ENCODE measurements at places on chromosomes 7 and 10.

GRCh38 chr7:141220263-141220880 lies 146.5 kb downstream of the TMEM178B start:
- DNase-seq, result no peak

GRCh38 chr7:6026011-6026819 lies 5.0 kb upstream of the ANKRD61 start:
- peak; percentile 67 for DNase-seq

GRCh38 chr7:51062222-51062987 lies 254.2 kb downstream of the COBL start:
- no peak for DNase-seq

GRCh38 chr7:122273117-122273516 lies 31.4 kb downstream of the FEZF1 start:
- no peak for DNase-seq

GRCh38 chr7:106048706-106049020 lies 63.4 kb downstream of the SYPL1 start:
- no peak for DNase-seq

GRCh38 chr7:99733448-99733847 lies 1.5 kb downstream of the CYP3A7 start:
- no peak for DNase-seq

GRCh38 chr7:28136420-28136819 lies 44.2 kb downstream of the JAZF1 start:
- no peak for DNase-seq

GRCh38 chr7:155489158-155489840 lies 31.4 kb downstream of the EN2 start:
- DNase-seq, result no peak

GRCh38 chr10:118742032-118742431 lies 12.7 kb downstream of the CACUL1 start:
- DNase-seq, result no peak

GRCh38 chr7:31398815-31399214 lies 58.3 kb upstream of the NEUROD6 start:
- DNase-seq, result no peak

GRCh38 chr7:133794479-133794878 lies 332.7 kb upstream of the LRGUK start:
- DNase-seq, result no peak

- DNase-seq, result no peak
These were observed 428.4 kb upstream of the KLF6 start for GRCh38 chr10:4213441-4213840.

DNA sequence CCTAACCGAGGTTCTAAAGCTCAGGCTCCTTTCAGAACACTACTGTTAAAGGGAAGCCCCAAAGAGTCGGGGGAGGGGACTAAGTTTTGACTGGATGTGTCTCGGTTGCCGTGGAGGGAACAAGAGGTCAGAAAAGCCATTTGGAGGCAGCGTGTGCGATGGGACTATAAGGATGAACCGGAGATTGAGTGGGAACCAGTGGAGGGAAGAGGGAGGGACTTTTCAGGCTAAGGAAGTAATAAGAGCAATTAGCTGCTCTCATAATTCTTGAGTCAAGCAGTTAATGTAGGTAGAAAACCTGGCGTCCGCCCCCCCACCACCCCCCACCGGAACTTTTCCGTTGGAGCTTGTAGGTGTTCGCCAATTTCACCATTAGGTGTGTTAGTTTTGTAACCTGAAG lies 491 bp upstream of the AKAP9 start:
- no peak for DNase-seq

DNA sequence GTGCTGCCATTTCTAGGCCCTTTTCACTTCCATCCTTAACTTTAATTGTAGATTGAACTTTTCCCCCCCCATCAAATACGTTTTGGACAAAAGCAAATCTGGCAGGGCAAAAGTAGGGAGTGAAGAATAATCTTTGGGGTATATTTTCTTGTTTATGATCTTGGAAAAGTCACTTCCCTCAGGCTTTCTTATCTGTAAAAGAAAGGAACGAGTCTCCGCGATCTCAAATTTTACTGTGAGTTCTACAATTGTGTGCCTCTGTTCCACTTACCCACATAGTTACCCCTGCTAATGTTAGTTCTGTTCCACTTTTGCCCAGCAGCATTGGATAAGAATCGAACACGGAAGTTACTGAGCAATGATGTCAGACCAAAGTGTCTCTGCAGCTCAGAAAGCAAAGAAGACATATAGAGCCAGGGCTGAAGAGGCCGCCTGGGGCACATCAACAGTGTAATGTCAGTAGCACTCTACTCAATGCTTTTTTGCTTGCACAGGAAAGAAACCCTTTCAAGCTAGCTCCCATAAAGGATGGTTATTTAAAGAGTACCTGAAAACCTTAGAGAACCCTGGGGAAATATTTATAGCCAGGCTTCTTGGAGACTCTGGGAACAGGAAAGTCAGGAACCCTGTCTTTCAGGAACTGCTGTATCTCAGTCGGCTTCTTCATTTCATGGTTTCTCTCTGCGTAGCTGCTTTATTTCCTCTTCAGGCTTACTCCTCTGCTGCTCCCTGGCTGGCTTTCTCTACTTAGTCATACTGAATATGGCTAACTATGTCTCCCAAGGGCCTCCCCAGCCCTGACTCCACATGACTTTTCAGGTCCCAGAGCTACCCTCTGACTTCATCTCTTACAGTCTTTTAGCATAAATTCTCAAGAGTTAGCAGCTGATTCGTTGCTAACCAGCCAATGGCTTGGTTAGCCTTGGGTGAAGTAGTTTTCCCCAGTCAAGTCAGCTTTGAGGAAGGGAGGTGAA lies 123.7 kb upstream of the FAM3C start:
- DNase-seq, result no peak

GRCh38 chr7:82080254-82080927 lies 310.5 kb upstream of the HGF start:
- no peak for DNase-seq

- no peak for DNase-seq
These were observed 32.9 kb downstream of the GPER1 start for GRCh38 chr7:1120791-1121190.

DNA sequence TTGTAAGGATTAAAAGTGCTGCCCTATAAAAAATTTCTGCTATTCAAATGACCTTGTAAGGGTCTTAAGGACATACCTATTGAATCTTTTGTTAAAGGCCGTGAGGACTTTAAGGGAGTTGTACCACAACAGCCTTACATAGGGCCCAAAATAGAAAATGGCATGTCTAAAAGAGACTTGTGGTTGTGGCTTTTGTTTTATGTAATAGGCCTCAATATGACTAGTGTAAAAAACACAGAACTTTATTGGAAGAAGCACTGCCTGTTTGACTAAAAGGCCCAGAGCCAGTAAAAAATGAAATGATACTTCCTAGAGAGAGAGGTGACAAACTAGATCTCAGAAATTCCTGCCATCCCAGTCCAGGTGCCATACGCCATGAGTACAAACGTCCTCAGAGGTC lies 286.6 kb downstream of the SEMA3D start:
- no peak for DNase-seq

DNA sequence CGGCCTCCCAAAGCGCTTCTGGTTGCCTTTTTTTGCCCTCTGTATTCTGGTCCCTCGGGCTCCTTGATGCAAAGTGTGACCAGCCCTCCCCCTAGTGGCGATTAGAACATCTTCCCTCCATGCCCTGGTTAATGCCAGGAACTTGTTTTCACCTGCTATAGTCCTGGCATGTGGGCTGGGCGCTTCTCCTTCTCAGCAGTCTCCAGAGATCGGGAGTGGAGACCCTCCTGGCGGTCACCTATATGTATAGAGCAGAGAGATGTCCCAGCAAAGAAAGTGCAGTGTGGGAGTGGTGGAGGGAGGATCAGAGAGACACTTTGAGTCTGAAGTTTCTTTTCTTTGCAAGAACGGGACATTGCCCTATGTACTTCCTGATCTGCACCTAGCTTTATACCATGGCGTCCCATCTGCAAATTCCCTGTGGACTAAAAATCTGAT lies 264.1 kb downstream of the OTUD1 start:
- peak; percentile 26 for DNase-seq

DNA sequence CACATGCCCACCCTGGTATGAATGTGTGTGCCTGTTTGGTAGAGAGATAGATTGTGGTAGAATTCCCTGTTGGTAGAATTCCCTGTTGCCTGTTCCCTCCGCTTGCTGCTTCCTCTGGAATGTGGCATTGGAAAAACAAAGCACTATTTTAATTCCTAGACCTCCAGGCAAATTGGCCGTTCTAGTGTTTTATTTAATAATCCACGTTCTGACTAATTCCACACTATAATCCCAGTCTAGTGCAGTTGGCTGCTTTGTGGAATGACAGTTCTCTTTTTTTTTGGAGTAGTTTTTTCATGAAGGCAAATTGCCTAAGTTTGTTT lies 2.0 kb downstream of the HECW1 start:
- no peak for DNase-seq

GRCh38 chr10:93813507-93814465 lies 56.0 kb downstream of the LGI1 start:
- peak; percentile 6 for DNase-seq

GRCh38 chr7:129295015-129295423 lies 70.2 kb downstream of the AHCYL2 start:
- DNase-seq, result no peak

GRCh38 chr10:104777086-104777799 lies 136.2 kb downstream of the SORCS3 start:
- DNase-seq, result no peak

- no peak for DNase-seq
These were observed 166.9 kb upstream of the SLC13A1 start for GRCh38 chr7:123366626-123367025.

GRCh38 chr10:8302565-8302964 lies 248.1 kb downstream of the GATA3 start:
- DNase-seq, result no peak

DNA sequence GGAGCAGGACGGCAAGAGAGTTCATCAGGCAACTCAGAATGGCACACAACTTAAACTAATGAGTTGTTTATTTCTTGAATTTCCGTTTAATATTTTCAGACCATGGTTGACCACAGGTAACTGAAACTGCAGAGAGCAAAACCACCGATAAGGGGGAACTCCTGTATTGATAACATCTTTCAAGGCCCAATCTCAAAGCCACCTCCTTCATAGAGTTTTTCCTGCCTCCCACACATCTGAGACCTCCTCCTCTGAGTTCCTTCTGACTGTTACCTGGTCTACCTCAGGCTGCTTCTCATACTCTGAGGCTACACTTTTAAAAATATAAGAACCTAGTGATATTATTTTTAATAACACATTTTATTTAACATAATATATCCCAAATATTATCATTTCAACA lies 341.5 kb upstream of the NPVF start:
- no peak for DNase-seq

- no peak for DNase-seq
These were observed 93.4 kb downstream of the RNF216 start for GRCh38 chr7:5687936-5688630.

GRCh38 chr10:55374917-55375316 lies 573.9 kb upstream of the PCDH15 start:
- DNase-seq, result no peak

- no peak for DNase-seq
These were observed 153.9 kb downstream of the CDH23 start for GRCh38 chr10:71550628-71551027.

GRCh38 chr7:15972862-15973275 lies 286.4 kb upstream of the MEOX2 start:
- DNase-seq, result no peak

- DNase-seq, result no peak
These were observed 329.8 kb downstream of the ADK start for GRCh38 chr10:74480778-74481177.

- DNase-seq, result no peak
These were observed 54.9 kb downstream of the FAM241B start for GRCh38 chr10:69684981-69685353.

DNA sequence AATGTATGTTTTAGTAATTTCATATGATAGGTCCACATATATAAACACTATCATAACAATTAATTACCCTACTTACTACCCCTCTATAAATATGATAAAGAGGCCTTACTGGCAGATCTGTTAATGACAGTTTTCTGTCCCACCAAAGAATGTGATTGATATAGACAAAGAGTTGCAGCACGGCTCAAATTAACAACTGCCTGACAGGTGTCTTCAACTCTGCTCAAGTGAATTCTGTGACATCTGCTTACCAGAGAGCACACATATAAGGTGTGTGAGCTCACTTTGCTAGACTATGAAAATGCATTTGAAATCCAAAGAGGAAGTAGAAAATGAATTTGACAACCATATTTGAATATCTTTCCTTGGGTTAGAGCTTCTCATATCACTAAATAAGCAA lies 36.6 kb downstream of the CACNA2D1 start:
- no peak for DNase-seq

DNA sequence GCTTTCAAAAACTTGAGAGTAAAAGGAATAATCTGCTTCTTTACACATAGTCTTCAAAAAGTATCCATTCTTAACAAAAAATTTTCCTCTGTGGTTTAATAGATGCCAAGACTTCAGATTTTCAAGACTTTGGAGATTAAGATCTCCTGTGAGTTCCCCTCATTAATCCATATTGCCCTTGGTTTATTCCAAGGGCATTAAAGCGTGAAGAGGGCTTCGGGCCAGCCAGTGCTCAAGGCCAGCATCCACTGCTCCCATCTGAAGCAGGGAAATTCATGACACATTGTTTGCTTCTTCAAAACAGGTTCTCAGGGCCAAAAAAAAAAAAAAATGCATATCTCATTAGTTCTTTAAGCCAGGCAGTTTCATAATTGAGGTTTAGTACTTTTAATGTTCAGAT lies 137.3 kb upstream of the RHOBTB1 start:
- no peak for DNase-seq

- no peak for DNase-seq
These were observed 96.2 kb downstream of the LHPP start for GRCh38 chr10:124557648-124558338.

- no peak for DNase-seq
These were observed 167.9 kb downstream of the LCOR start for GRCh38 chr10:96999987-97000386.

DNA sequence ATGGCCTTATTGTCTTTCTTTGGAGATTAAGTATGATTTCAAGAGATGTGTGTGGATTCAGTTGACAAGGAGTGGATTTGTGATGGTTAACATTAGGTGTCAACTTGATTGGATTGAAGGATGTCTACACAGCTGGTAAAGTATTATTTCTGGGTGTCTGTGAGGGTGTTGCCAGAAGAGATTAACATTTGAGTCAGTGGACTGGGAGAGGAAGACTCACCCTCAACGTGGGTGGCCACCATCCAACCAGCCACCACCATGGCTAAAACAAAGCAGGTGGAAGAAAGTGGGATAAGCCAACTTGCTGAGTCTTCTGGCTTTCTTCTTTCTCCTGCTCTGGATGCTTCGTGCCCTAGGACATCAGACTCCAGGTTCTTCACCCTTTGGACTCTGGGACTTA lies 76.1 kb downstream of the GPR37 start:
- DNase-seq, result no peak

GRCh38 chr10:43404704-43405084 lies 4.3 kb downstream of the HNRNPF start:
- no peak for DNase-seq
